Suprapubic skin (tissue), 4 donors: ENCODE measurements at places on chromosomes 5 and 9.

GRCh38 chr9:18942801-18943200, 90.2 kb downstream of the SAXO1 start:
- no peak overlapping the region for H3K27ac ChIP-seq
- no peaks in the 10 kb centered on the region for H3K27me3 ChIP-seq
- no peaks in the 10 kb centered on the region for H3K36me3 ChIP-seq

- no peak for DNase-seq
- no peaks in the 10 kb centered on the region for H3K27me3 ChIP-seq
- no peak overlapping the region for H3K27ac ChIP-seq
- no peak overlapping the region for H3K4me3 ChIP-seq
- no peaks in the 10 kb centered on the region for H3K4me1 ChIP-seq
These were observed 42.7 kb upstream of the ZNF608 start for GRCh38 chr5:124789104-124789605.

- no peak overlapping the region for H3K4me3 ChIP-seq
- no peaks in the 10 kb centered on the region for H3K36me3 ChIP-seq
- H3K4me1 ChIP-seq, result peaks cover 4% of the 10 kb centered on the region
- DNase-seq, result no peak
- no peak overlapping the region for H3K27ac ChIP-seq
These were observed 23.5 kb downstream of the IL7R start for GRCh38 chr5:35880156-35880555.

GRCh38 chr5:132422720-132423437, 53.4 kb downstream of the SLC22A5 start:
- no peaks in the 10 kb centered on the region for H3K36me3 ChIP-seq
- H3K4me3 ChIP-seq, result no peak overlapping the region
- H3K27me3 ChIP-seq, result no peaks in the 10 kb centered on the region
- H3K27ac ChIP-seq, result no peak overlapping the region
- DNase-seq, result no peak
- H3K4me1 ChIP-seq, result peaks cover 94% of the 10 kb centered on the region

GRCh38 chr9:120440791-120441190, 139.2 kb downstream of the CDK5RAP2 start:
- H3K4me3 ChIP-seq, result no peak overlapping the region
- H3K4me1 ChIP-seq, result peaks cover 4% of the 10 kb centered on the region
- H3K27me3 ChIP-seq, result no peaks in the 10 kb centered on the region
- peaks cover 67% of the 10 kb centered on the region for H3K36me3 ChIP-seq
- H3K27ac ChIP-seq, result no peak overlapping the region
- no peak for DNase-seq

- H3K4me3 ChIP-seq, result no peak overlapping the region
- H3K4me1 ChIP-seq, result no peaks in the 10 kb centered on the region
- no peaks in the 10 kb centered on the region for H3K27me3 ChIP-seq
- no peak overlapping the region for H3K27ac ChIP-seq
These were observed 37.4 kb downstream of the UBQLN1 start for GRCh38 chr9:83670381-83670780.

DNA sequence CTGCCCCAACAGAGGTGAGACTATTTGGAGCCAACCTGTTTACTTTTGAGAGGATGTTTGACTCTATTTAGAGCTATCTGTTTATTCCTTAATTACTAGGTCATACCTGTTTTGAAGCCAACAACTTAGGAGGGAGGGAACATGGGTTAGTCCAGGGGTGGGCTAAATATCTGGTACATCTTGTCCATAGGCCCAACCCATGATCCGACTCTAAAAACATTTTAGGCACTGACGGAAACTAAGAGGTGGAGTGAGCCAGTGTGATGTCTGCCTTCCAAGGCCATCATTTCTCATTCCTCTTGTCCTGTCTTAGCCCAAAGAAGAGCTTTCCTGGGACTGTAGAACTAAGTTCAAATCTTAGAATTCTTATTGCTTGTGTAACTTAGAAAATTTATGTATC, 8.4 kb downstream of the SPINK5 start:
- H3K4me3 ChIP-seq, result no peak overlapping the region
- DNase-seq, result no peak
- H3K27me3 ChIP-seq, result no peaks in the 10 kb centered on the region
- H3K36me3 ChIP-seq, result no peaks in the 10 kb centered on the region
- H3K27ac ChIP-seq, result peak overlapping the region; percentile 18
- H3K4me1 ChIP-seq, result peaks cover 2% of the 10 kb centered on the region

DNA sequence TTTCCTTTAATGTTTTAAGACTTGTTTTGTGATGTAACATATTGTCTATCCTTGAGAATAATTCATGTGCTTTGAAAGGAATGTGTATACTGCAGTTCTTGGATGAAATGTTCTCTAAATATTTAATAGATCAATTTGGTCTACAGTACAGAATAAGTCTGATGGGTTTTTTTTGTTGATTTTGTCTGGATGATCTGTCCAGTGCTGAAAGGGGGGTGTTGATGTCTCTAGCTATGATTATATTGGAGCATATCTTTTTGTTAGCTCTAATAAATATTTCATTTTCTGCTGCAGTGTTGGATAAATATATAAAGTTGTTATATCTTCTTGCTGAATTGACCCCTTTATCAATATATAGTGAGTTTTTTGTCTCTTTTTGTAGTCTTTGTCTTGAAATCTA, 269.9 kb upstream of the TUSC1 start:
- no peak overlapping the region for H3K4me3 ChIP-seq
- no peaks in the 10 kb centered on the region for H3K27me3 ChIP-seq
- no peak for DNase-seq
- no peaks in the 10 kb centered on the region for H3K4me1 ChIP-seq

DNA sequence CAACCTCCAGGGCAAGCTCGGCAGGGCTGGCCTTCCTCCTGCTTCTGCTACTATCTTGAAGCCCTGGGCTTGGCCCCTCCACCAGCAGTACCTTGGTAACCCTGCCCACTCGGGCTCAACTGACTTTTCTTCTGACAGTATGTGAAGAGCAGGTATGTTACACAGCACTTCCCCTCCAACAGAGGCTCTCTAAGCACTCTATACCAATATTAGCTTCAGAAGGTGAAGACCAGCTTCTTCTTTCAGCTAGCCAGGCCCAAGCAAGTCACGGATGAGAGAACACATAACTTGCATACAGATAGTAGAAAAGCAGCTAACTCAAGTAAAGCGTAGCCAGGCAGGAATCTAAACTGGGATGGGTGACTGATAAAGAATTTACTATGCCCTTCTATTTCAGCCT, 64.3 kb downstream of the FEM1C start:
- no peaks in the 10 kb centered on the region for H3K36me3 ChIP-seq
- no peak overlapping the region for H3K27ac ChIP-seq
- no peaks in the 10 kb centered on the region for H3K4me1 ChIP-seq
- no peak overlapping the region for H3K4me3 ChIP-seq
- no peak for DNase-seq

- H3K4me1 ChIP-seq, result no peaks in the 10 kb centered on the region
- H3K27ac ChIP-seq, result no peak overlapping the region
- no peaks in the 10 kb centered on the region for H3K27me3 ChIP-seq
- DNase-seq, result no peak
- no peaks in the 10 kb centered on the region for H3K36me3 ChIP-seq
- H3K4me3 ChIP-seq, result no peak overlapping the region
These were observed 155.5 kb upstream of the GRIN3A start for GRCh38 chr9:101893661-101894646.

GRCh38 chr9:36415822-36416525, 15.9 kb upstream of the RNF38 start:
- no peak overlapping the region for H3K4me3 ChIP-seq
- DNase-seq, result no peak
- H3K4me1 ChIP-seq, result peaks cover 16% of the 10 kb centered on the region
- H3K27me3 ChIP-seq, result no peaks in the 10 kb centered on the region
- no peak overlapping the region for H3K27ac ChIP-seq

GRCh38 chr5:35853631-35854030, 3.1 kb upstream of the IL7R start:
- H3K4me3 ChIP-seq, result no peak overlapping the region
- no peaks in the 10 kb centered on the region for H3K36me3 ChIP-seq
- no peak for DNase-seq
- peak overlapping the region; percentile 30 for H3K27ac ChIP-seq
- no peaks in the 10 kb centered on the region for H3K27me3 ChIP-seq

DNA sequence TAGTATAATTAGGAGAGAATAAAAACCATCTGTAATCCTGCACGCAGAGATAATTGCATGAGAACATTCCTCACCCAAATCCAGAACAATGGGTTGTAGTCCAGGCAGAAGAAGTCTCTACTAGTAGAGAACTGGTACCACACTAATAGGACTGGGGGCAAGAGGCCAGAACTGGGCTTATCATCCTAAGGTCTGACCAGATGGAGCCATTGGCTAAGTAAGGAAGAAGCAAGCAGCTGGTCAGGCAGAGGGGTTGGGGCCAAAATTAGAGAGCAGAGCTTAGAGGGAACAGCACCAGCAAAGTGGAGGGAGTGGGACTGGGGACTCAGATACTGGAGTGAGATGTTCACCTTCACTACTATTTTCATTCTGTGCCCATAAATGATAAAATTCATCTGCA, 35.4 kb upstream of the MAP1B start:
- no peaks in the 10 kb centered on the region for H3K4me1 ChIP-seq
- no peaks in the 10 kb centered on the region for H3K27me3 ChIP-seq
- no peak overlapping the region for H3K4me3 ChIP-seq
- H3K27ac ChIP-seq, result no peak overlapping the region
- DNase-seq, result no peak

GRCh38 chr9:128275198-128276007, at the start of gene GOLGA2:
Gene GOLGA2 (minus strand): TSS chr9:128276007. CDS start chr9:128275976, 31 bp downstream.
- H3K27ac ChIP-seq, result peak within 1 kb of the TSS; percentile 89
- peaks cover 43% of the 10 kb centered on the region for H3K4me1 ChIP-seq
- H3K27me3 ChIP-seq, result no peaks in the 10 kb centered on the region
- DNase-seq, result no peak

DNA sequence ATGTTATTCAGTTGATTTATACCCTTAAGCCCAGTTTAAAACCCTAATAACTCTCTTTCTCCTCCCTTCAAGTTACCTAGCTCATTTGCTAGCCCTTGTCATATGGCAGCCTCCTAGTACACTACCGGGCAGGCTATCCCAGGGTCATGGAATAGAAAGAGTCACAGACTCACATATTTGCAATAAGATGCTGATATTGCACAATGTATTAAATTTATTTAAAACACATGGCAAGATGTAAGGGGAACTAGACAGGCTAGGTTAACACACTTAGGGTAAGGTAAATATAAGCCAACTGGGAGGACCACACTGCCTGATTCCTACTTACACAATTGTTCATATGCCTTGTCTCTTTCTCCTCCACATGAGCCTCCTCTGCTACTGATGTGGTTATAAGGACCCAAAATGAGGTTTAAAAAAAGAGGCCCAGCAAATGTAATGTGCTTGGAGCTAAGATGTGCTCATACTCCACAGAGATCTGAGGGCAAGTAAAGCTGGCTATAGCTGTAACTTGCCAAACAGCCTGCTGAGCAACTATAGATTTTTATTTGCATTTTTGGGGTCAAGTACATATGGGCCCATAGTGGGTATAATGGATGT, 130.0 kb downstream of the ENC1 start:
- DNase-seq, result no peak
- no peak overlapping the region for H3K27ac ChIP-seq
- no peaks in the 10 kb centered on the region for H3K27me3 ChIP-seq
- no peaks in the 10 kb centered on the region for H3K36me3 ChIP-seq
- no peaks in the 10 kb centered on the region for H3K4me1 ChIP-seq

GRCh38 chr5:34499001-34499734, 157.0 kb upstream of the RAI14 start:
- H3K27me3 ChIP-seq, result no peaks in the 10 kb centered on the region
- no peak for DNase-seq
- no peak overlapping the region for H3K27ac ChIP-seq

GRCh38 chr5:81495286-81495685, 101.4 kb upstream of the ACOT12 start:
- no peak overlapping the region for H3K4me3 ChIP-seq
- no peaks in the 10 kb centered on the region for H3K4me1 ChIP-seq
- H3K36me3 ChIP-seq, result no peaks in the 10 kb centered on the region
- H3K27me3 ChIP-seq, result no peaks in the 10 kb centered on the region
- no peak overlapping the region for H3K27ac ChIP-seq
- DNase-seq, result no peak

GRCh38 chr9:87973122-87973521, 1.2 kb downstream of the CDK20 start:
- H3K27me3 ChIP-seq, result no peaks in the 10 kb centered on the region
- peaks cover 18% of the 10 kb centered on the region for H3K36me3 ChIP-seq
- no peak for DNase-seq

DNA sequence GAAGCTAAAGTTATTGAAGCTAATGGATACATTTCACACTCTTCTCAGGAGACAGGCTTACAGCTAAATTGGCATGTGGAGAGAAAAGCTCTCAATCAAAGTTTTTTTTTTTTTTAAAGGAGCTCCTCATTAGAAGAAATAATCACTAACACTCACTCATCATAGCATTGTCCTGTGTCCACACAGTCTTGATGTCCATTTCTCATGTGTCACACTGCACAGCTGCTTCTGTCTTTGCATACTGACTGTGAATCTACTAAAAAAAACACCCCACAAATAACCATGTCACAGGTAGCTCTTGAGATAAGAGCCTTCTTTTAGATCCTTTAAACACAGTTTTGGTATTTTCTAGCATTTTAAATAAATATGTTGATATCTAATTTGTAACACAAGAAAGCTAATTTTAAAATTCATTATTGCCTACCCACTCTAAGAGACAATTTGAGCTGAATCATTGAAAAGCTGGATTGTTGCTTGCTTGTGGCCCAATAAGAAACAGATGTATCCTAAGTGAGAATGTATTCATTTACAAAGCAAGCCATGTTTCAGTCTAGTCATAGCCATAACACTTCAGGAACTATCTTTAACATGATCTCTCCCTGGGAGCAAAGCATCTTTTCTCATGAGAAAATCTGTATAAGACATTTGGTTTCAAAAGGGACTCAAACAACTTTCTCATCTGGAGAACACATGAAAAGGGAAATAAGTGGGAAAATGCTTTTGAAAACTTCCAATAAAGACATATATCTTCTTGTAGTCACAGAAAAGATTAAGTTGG, 48.1 kb upstream of the PCSK1 start:
- H3K4me3 ChIP-seq, result no peak overlapping the region
- no peak for DNase-seq
- H3K27me3 ChIP-seq, result no peaks in the 10 kb centered on the region
- no peaks in the 10 kb centered on the region for H3K4me1 ChIP-seq

GRCh38 chr5:14325369-14325768, 182.2 kb downstream of the TRIO start:
- peaks cover 27% of the 10 kb centered on the region for H3K36me3 ChIP-seq
- no peak overlapping the region for H3K4me3 ChIP-seq
- H3K27ac ChIP-seq, result no peak overlapping the region
- DNase-seq, result no peak
- H3K4me1 ChIP-seq, result no peaks in the 10 kb centered on the region

DNA sequence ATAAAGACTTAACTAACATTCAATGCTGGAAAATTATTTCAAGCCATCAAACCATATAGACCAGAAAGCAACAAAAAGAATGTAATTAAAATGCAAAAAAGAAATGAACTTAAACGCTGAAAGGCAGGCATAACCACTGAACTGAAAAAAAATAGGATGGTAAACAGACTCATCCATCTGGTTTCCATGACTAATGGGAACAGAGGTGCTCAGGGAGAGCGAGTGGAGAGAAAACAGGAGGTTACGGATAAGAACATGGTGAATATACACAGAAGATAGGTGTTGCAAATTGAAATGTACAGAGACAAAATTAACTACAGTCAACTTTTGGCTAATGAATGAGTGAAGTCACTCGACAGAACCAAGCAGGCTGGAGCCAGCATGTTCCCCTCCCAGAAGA, 43.5 kb upstream of the RNF38 start:
- H3K4me3 ChIP-seq, result no peak overlapping the region
- no peak overlapping the region for H3K27ac ChIP-seq

GRCh38 chr9:91298311-91298710, 63.4 kb downstream of the AUH start:
- H3K27ac ChIP-seq, result no peak overlapping the region
- H3K27me3 ChIP-seq, result no peaks in the 10 kb centered on the region
- H3K36me3 ChIP-seq, result peaks cover 33% of the 10 kb centered on the region
- no peak overlapping the region for H3K4me3 ChIP-seq

GRCh38 chr5:32713770-32714381, 2.8 kb downstream of the NPR3 start:
- H3K27me3 ChIP-seq, result peaks cover 32% of the 10 kb centered on the region
- H3K36me3 ChIP-seq, result no peaks in the 10 kb centered on the region
- DNase-seq, result no peak
- H3K4me1 ChIP-seq, result peaks cover 42% of the 10 kb centered on the region
